ENCODE measurements at places on chromosomes 5 and 9. TPM values are rescaled to one million over a fixed set of nuclear protein-coding genes. Genes with fewer than 3 reads are reported as not detected.
A peak's percentile ranks its signal among the peaks of the same experiment; 100 is the strongest.

CDKN2A gene
- polyA plus RNA-seq, result 1.9 TPM

SLC36A3 gene
- not detected for polyA plus RNA-seq

SPINK13 gene
- polyA plus RNA-seq, result not detected

SARDH gene
- 2.6 TPM for polyA plus RNA-seq

PRRX2 gene
- polyA plus RNA-seq, result not detected

GRM6 gene
- polyA plus RNA-seq, result not detected

DNA sequence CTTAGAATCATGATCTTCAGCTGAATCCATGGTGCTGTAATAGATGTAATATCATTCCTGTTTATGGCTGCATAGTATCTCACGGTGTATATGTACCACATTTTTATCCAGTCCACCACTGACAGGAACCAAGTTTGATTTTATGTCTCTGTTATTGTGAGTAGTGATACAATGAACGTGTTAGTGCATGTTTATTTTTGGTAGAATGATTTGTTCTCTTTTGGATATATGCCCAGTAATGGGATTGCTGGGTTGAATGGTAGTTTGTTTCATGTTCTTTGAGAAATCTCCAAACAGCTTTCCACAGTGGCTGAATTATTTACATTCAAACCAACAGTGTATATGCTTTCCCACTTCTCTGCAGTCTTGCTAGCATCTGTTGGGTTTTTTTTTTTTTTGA, 175.1 kb upstream of the CDH10 start:
- H3K4me1 ChIP-seq, result no peaks in the 10 kb centered on the region
- no peak overlapping the region for H3K4me3 ChIP-seq
- no peak overlapping the region for H3K27ac ChIP-seq
- H3K36me3 ChIP-seq, result no peaks in the 10 kb centered on the region
- DNase-seq, result no peak

- no peaks in the 10 kb centered on the region for H3K27me3 ChIP-seq
- peaks cover 69% of the 10 kb centered on the region for H3K36me3 ChIP-seq
- no peak overlapping the region for H3K4me3 ChIP-seq
- H3K27ac ChIP-seq, result no peak overlapping the region
- no peaks in the 10 kb centered on the region for H3K4me1 ChIP-seq
Observed at GRCh38 chr5:149419532-149419858, 40.4 kb upstream of the IL17B start.

DNA sequence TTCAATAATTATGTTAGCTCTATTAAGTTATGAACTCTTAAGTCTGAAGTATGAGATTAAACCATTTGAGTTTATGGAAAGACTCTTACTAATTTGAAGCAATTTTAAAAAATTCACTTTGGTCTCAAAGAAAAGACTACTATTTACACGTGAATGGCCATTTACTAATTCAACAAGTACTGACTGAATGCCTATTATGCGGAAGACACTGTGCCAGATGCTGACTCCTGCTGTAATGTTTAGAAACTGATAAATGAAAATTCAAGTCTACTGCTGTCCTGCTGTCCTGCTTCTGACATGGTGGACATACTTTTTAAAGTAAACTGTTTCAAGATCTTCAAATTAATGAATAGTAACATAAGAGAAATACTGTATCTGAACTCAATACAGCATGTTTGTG, 116.2 kb downstream of the MPDZ start:
- no peaks in the 10 kb centered on the region for H3K4me1 ChIP-seq
- no peak for DNase-seq
- peaks cover 4% of the 10 kb centered on the region for H3K36me3 ChIP-seq
- H3K27ac ChIP-seq, result no peak overlapping the region
- no peaks in the 10 kb centered on the region for H3K27me3 ChIP-seq
- no peak overlapping the region for H3K4me3 ChIP-seq

GRCh38 chr5:143812085-143812705, at the start of gene HMHB1:
TSS of gene HMHB1 (plus strand) at chr5:143812161.
- no peaks in the 10 kb centered on the region for H3K27me3 ChIP-seq
- no peak within 1 kb of the TSS for H3K27ac ChIP-seq
- no peaks in the 10 kb centered on the region for H3K4me1 ChIP-seq
- no peak for DNase-seq

DNA sequence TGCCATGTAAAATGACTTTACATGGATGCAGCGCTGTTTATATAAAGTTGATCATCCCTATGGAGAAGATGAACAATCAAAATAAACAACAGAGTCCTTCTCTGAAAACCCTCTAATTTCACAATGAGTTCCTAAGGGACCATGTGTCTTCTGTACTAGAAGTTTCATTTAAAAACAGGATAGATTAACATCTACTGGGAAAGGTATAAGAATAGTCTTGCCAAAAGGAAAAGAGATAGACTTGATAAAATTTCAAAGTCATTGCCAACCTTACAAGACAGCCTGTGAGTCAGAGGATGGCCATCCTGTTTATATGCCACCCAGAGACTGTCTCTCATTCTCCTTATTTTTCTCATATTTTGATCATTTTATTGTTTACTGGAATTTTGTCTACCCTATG, 367.1 kb upstream of the PDE4D start:
- H3K36me3 ChIP-seq, result no peaks in the 10 kb centered on the region
- no peaks in the 10 kb centered on the region for H3K4me1 ChIP-seq
- H3K27ac ChIP-seq, result no peak overlapping the region
- H3K27me3 ChIP-seq, result no peaks in the 10 kb centered on the region
- no peak for DNase-seq
- H3K4me3 ChIP-seq, result no peak overlapping the region

DNA sequence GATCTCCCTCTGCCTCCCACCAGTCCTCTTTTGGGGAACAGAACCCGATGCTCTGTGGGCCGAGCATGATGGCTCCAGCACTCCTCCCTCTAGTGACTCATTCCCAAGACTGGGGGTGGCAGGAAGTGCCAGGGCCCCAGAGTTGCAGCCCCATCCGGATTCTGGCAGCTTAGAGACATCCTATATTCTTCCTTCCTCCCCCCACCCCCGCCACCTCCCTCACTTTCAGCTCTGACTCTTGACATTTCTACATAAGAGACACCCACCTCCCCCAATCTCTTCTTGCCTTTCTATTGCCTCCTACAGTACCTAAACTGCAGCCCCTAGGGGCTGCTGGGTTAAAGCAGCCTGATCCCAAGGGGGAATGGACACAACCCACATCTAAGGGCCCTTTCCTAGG, 47.1 kb upstream of the MATR3 start:
- H3K4me1 ChIP-seq, result no peaks in the 10 kb centered on the region
- no peaks in the 10 kb centered on the region for H3K36me3 ChIP-seq
- H3K4me3 ChIP-seq, result no peak overlapping the region
- no peaks in the 10 kb centered on the region for H3K27me3 ChIP-seq
- no peak for DNase-seq
- no peak overlapping the region for H3K27ac ChIP-seq

GRCh38 chr5:112608975-112609374, 128.7 kb upstream of the APC start:
- DNase-seq, result no peak
- H3K27me3 ChIP-seq, result no peaks in the 10 kb centered on the region
- no peak overlapping the region for H3K27ac ChIP-seq
- no peak overlapping the region for H3K4me3 ChIP-seq
- no peaks in the 10 kb centered on the region for H3K4me1 ChIP-seq

GRCh38 chr9:105191508-105192121, 52.8 kb upstream of the SLC44A1 start:
- no peaks in the 10 kb centered on the region for H3K4me1 ChIP-seq
- no peak for DNase-seq
- no peak overlapping the region for H3K4me3 ChIP-seq
- H3K27ac ChIP-seq, result no peak overlapping the region
- no peaks in the 10 kb centered on the region for H3K36me3 ChIP-seq

GRCh38 chr5:110401881-110402280, 324.6 kb downstream of the TMEM232 start:
- H3K36me3 ChIP-seq, result no peaks in the 10 kb centered on the region
- H3K27ac ChIP-seq, result no peak overlapping the region
- H3K27me3 ChIP-seq, result no peaks in the 10 kb centered on the region
- H3K4me3 ChIP-seq, result no peak overlapping the region

GRCh38 chr5:60257596-60258271, 364.2 kb upstream of the PDE4D start:
- no peaks in the 10 kb centered on the region for H3K27me3 ChIP-seq
- no peaks in the 10 kb centered on the region for H3K4me1 ChIP-seq
- DNase-seq, result no peak
- H3K27ac ChIP-seq, result no peak overlapping the region
- no peaks in the 10 kb centered on the region for H3K36me3 ChIP-seq

GRCh38 chr5:179313849-179314521, 31.3 kb downstream of the ADAMTS2 start:
- no peaks in the 10 kb centered on the region for H3K36me3 ChIP-seq
- H3K4me1 ChIP-seq, result no peaks in the 10 kb centered on the region
- no peaks in the 10 kb centered on the region for H3K27me3 ChIP-seq
- no peak overlapping the region for H3K27ac ChIP-seq
- DNase-seq, result no peak

- peak overlapping the region; percentile 75 for H3K27ac ChIP-seq
- no peaks in the 10 kb centered on the region for H3K36me3 ChIP-seq
- H3K27me3 ChIP-seq, result no peaks in the 10 kb centered on the region
Observed at GRCh38 chr5:131250751-131251475, 12.9 kb upstream of the CDC42SE2 start.

DNA sequence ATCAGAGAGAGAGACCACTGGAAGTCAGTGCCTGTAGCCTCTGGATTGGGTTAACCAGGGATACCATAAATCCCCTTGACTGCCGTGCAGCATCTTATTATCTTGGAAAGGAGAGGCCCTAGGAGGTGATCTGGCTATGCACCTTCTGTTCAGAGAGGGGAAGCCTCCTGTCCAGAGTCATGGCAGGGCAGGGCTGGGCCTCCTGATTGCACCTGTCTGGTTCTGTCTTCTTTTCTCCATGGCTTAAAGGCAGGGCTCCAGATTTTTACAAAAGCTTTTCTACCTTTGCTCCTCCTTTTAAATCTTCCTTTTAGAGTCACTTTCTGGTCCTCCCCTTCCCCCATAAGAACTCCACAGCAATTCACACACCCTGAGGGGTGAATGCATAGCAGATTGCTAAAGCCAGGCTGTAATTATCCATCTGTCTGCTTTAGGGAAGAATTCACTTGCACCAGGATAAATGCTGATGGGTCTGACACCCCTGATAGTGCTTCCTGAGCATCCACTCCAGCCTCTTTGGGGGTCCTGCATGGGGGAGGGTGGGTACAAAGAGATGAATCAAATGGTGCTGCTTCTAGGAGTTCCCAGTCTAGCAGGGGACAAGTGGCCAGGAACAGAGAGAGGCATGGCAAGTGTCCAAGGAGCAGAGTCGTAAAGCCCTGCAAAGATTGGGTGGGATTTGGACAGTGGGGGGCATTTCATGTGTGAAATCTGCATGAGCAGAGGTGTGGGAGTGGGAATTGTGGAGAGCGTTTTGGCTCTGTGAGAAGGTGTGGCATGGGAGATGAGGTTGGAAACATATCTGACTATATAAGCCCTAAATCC, 141.3 kb upstream of the ALDH1B1 start:
- H3K27ac ChIP-seq, result no peak overlapping the region
- no peak overlapping the region for H3K4me3 ChIP-seq
- no peaks in the 10 kb centered on the region for H3K36me3 ChIP-seq

DNA sequence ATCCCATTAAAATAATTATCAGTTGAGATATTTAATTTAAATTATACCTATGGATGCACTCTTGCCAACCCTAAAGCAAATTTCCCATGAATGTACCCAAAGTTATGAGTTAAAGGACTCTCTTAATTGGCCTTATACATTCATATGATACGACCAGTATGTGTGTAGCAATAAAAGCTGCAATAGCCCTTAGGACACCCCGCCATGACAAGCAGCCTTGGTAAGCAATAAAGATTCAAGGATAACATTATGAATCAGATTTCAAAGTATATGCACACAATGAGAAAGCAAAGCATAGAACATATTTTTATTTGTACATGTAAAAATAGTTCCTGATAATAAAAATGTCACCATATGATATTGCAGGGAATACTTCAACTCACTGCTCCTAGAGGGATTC, 1699.3 kb upstream of the CDH9 start:
- no peaks in the 10 kb centered on the region for H3K4me1 ChIP-seq
- no peaks in the 10 kb centered on the region for H3K27me3 ChIP-seq
- H3K4me3 ChIP-seq, result no peak overlapping the region
- no peak for DNase-seq
- no peaks in the 10 kb centered on the region for H3K36me3 ChIP-seq

GRCh38 chr5:84265130-84265529, 119.5 kb downstream of the EDIL3 start:
- no peaks in the 10 kb centered on the region for H3K36me3 ChIP-seq
- H3K4me1 ChIP-seq, result no peaks in the 10 kb centered on the region
- no peak overlapping the region for H3K4me3 ChIP-seq
- H3K27ac ChIP-seq, result no peak overlapping the region

DNA sequence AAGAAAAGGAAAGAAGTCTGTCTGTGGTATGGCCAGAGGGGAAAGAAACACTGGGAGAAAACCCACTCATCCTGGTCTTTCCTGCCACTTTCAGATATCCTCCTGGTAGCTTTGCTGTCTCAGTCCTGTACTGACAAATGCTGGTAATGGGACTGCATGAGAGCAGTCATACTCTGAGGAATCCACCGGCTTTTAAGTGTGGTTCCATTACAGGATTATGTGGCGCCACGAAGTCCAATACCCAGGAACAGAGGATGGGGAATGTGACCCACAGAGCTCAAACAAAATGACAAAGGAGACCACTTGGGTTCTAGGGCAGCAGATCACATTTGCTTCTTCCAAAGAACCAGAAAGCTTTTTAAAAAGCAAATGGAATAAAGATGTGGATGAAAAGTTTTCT, 26.3 kb upstream of the FBP1 start:
- H3K27ac ChIP-seq, result no peak overlapping the region
- H3K4me3 ChIP-seq, result no peak overlapping the region
- no peaks in the 10 kb centered on the region for H3K36me3 ChIP-seq
- H3K4me1 ChIP-seq, result no peaks in the 10 kb centered on the region

DNA sequence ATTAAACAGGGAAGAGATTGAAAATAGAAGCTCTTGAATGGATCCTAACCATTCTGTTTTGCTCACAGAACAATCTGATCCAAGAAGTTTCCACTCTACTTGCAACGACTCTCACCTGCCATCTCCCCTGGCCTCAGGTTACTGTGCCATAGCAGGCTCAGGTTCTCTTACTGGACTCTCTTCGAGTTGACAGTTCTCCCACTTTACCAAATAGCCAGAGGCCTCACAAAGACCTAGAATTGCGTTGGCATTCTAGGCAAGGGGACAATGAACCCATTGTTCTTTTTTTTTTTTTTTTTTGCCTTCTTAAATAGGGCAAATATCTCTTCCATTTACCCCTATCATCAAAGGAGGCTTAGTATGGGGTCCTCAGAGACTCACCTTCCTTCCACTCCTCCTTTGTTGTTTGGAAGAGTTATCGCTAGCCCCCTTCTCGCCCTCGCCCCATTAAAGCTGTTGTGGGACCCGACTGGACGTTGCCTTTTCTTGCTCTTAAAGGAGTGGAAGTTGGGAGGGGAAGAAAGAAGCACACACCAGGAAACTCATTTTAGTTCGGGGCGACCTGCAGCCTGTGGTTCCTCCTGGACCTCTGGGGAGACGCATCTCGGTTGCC, 688 bp upstream of the PLPPR1 start:
- H3K27me3 ChIP-seq, result peaks cover 50% of the 10 kb centered on the region
- no peaks in the 10 kb centered on the region for H3K36me3 ChIP-seq
- no peaks in the 10 kb centered on the region for H3K4me1 ChIP-seq
- H3K27ac ChIP-seq, result no peak overlapping the region
- H3K4me3 ChIP-seq, result no peak overlapping the region
